Stimulated activated CD8-positive, alpha-beta memory T cell treated with anti-CD3 and anti-CD28 coated beads, Interleukin-4, amount 100 ng/mL, for 4 hours (primary cell): ENCODE measurements at places on chromosomes 7 and 10.

GRCh38 chr10:11235771-11236170 lies 218.1 kb downstream of the CELF2 start:
- no peak for DNase-seq

DNA sequence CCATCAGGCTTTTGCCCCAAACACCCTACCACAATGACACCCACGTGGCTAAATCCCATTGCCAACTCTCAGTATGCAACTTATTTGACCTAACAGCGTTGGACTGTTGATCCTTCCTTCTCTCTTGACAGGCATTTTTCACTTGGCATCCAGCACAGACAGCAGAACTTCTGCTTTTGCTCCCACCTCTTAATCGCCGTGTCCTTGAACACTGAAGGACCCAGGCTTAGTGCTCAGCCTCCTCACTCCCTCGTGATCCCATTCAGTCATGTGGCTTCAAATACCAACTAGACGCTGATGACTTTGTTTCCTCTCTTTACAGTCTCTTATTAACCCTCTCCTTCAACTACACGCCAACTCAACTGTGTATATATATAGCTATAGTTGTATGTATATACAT lies 25.0 kb downstream of the ZFAND2A start:
- DNase-seq: no peak

DNA sequence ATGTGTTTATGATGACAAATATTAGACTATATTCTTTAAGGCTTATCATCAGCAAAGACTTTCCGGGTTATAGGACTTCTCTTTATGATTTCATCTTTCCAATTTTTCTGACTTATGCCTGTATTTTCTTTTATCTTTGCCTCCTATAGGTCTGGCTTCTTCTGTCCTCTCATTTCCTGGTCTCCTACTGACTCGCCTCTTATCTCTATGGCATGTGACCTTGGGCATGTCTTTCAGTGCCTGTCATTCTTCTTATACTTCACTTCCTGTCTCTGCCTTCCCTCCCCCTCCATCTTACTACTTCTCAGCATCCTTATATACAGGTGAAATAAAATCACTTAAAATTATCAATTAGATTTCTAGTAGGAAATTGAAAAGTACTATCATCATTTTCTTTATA lies 42.2 kb downstream of the PCDH15 start:
- no peak for DNase-seq

GRCh38 chr7:91295576-91295975 lies 31.3 kb downstream of the FZD1 start:
- DNase-seq: no peak

DNA sequence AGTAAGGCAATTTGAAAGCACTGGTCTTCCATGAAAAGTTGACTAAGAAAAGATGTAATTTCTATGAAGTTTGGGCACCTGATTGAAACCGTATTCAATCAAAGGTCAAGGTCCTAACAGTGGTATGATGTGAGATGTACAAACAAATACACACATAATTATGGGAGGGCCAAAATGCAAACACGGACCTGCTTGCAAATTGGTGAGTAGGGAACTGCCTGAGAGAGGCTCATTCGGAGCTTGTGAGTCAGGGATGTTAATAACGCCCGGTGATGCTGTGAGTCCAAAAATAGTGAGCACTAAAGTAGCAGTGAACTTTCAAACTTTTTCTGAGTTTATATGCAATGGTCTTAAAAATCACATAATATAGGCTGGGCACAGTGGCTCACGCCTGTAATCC lies 34.2 kb upstream of the FAM180A start:
- DNase-seq: no peak

GRCh38 chr7:106417273-106417902 lies 132.6 kb upstream of the NAMPT start:
- no peak for DNase-seq
